ENCODE measurements at places on chromosomes 3 and 15.

- DNase-seq: no peak
These were observed 682.1 kb downstream of the MECOM start for GRCh38 chr3:168981396-168981795.

- DNase-seq: no peak
These were observed 7.7 kb upstream of the ONECUT1 start for GRCh38 chr15:52797625-52798501.

DNA sequence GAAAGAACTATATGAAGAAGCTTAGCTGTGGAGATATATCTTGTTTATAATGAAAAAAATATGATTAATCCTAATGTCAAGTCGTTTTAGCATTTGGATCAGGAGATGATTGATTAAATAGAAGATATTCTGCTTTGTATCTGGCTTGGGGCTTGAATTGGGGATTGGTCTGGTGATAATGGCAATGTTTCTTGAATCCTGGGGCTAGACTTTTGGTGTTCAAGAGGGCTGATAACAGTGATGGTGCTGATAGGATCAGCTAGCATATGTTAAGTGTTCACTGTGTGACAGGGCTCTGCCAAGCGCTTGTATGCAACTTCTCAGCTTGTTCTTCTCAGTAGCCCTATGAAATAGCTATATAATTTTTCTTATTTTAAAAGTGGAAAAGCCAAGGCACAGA is 20.2 kb downstream of the CNOT10 start:
- DNase-seq: no peak

DNA sequence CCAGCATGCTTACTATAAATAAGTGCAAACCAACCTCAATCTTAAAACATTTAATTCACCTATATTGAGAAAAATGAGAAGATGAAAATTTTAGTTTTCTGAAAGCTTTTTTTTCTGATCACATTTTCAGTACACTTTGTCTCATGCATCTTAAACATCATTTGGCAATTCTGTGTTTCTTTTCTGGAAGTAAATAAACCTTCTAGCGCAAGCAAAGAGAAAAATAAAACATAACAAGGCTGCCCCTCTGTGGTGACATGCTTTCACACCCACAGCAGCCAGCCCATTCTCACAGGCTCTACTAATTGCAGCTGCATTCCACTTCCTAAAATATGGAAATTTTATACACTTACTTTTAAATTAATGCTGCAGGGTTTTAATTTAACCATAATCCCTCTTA is 90.1 kb downstream of the NEK10 start:
- no peak for DNase-seq

- no peak for DNase-seq
These were observed 562 bp downstream of the CGGBP1 start for GRCh38 chr3:88058306-88058580.

- DNase-seq: no peak
These were observed 78.7 kb downstream of the ZNF280D start for GRCh38 chr15:56654624-56655023.

DNA sequence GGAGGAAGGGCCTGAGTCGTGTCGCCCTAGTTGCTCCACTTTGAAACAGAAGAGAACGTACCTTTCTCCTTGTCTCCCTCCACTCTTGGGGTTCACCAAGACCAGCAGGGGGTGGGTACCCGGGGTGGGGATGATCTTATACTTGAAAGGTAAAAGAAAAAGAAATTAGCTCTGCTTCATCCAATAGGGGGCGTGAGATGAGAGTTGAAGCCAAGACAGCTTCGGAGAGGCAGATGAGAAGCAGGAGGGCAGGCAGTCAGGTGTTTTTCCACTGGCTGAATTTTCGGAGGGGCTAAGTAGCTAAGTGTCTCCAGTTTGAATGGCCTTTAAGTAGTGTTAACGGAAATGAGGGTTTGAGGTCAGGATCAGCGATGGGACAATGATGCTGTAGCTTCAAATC is 100.4 kb downstream of the DGKG start:
- peak; percentile 15 for DNase-seq

GRCh38 chr15:89746386-89746780 is 4.7 kb downstream of the MESP1 start:
- no peak for DNase-seq

- no peak for DNase-seq
These were observed 36.0 kb downstream of the NR2F2 start for GRCh38 chr15:96366526-96366877.

GRCh38 chr3:43034200-43034599 is 55.1 kb downstream of the GASK1A start:
- no peak for DNase-seq

- peak; percentile 38 for DNase-seq
These were observed 72.4 kb downstream of the CHDH start for GRCh38 chr3:53773611-53774368.

- DNase-seq: no peak
These were observed 700 bp upstream of the BLM start for GRCh38 chr15:90716317-90716975.

DNA sequence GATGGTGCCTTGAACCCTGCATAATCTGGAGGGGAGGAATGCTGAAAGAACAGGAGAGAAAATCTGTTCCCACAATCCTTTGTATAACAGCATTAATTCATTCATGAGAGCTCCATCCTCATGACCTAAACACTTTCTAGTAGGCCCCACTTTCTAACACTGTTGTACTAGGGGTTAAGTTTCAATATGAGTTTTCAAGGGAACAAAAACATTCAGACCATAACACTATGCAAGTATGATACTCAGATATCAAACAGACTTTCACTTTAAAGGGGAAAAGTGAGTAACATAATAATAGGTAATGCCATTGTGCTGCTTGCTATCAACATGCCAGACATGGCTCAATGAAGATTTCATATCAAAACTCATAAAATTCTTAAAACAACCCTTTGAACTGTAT is 32.4 kb upstream of the PLSCR2 start:
- peak; percentile 9 for DNase-seq

GRCh38 chr3:115697263-115698053 is 74.1 kb downstream of the GAP43 start:
- no peak for DNase-seq

DNA sequence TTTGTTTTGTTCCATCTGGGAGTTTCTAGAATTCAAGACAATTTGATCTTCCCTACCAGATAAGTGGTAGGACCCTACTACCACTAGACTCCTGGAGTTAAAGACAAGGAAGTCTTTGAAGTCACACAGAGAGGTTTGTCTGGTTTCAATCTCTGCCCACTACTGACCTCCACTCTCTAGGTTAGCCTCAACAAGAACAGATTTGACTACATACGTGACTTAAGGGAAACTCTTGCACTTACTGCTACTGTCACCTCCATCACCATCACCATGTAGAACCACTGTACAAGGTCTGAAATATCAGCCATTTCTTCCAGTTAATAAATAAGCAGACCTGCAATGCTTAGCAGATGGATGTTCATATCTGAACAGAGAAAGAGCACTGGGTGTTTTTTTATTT is 148.3 kb upstream of the ARHGEF26 start:
- DNase-seq: no peak

GRCh38 chr3:95464346-95464745 is 1350.0 kb upstream of the EPHA6 start:
- no peak for DNase-seq

- peak; percentile 11 for DNase-seq
These were observed 1.3 kb downstream of the TCF12 start for GRCh38 chr15:56919609-56920366.

DNA sequence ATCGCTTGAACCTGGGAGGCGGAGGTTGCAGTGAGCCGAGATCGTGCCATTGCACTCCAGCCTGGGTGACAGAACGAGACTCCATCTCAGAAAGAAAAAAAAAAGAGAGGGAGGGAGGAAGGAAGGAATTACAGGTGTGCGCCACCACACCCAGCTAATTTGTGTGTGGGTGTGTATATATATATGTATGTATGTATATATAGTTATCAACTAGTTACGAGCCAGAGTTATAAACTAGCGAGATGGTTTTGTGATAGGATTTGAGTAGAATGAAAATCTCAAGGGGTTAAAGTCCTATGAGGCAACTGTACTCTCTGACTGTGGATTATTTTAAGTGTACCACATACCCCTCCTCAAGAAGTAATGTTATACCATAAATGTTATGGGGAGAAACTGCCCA is 50.9 kb upstream of the SIN3A start:
- DNase-seq: no peak

GRCh38 chr3:50256978-50257890 is 11.7 kb upstream of the SEMA3B start:
- peak; percentile 31 for DNase-seq

- DNase-seq: peak; percentile 43
These were observed 1.2 kb downstream of the TBL1XR1 start for GRCh38 chr3:177196008-177196455.

GRCh38 chr3:122299215-122299614 is 25.8 kb upstream of the CSTA start:
- DNase-seq: no peak

GRCh38 chr3:114739627-114740026 is 407.5 kb downstream of the ZBTB20 start:
- no peak for DNase-seq

DNA sequence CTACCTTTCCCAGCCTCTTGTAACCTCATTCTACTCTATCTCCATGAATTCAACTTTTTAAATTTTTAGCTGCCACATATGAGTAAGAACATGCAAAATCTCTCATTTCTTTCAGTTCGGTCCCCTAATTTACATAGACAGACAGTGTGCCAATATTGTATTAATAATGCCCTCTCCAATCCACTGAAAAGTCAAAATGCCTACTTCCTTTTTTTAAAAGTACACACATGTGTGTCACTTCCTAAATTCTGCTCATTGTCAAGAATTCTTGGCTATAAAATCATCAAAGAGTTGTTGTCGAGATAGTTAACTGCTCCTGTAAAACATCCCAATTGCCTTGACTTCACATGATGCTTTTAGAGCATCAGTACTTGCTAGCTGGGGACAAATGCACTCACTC is 84.2 kb upstream of the IL12A start:
- DNase-seq: no peak

- no peak for DNase-seq
These were observed 21.3 kb downstream of the THBS1 start for GRCh38 chr15:39602143-39602542.

- DNase-seq: no peak
These were observed 1.1 kb downstream of the MTFMT start for GRCh38 chr15:65028338-65028737.

- no peak for DNase-seq
These were observed 17.3 kb downstream of the CD200 start for GRCh38 chr3:112350018-112350810.

- peak; percentile 20 for DNase-seq
These were observed 84.6 kb downstream of the GREM1 start for GRCh38 chr15:32802286-32802936.

- no peak for DNase-seq
These were observed 701 bp downstream of the EIF5A2 start for GRCh38 chr3:170907637-170908234.

DNA sequence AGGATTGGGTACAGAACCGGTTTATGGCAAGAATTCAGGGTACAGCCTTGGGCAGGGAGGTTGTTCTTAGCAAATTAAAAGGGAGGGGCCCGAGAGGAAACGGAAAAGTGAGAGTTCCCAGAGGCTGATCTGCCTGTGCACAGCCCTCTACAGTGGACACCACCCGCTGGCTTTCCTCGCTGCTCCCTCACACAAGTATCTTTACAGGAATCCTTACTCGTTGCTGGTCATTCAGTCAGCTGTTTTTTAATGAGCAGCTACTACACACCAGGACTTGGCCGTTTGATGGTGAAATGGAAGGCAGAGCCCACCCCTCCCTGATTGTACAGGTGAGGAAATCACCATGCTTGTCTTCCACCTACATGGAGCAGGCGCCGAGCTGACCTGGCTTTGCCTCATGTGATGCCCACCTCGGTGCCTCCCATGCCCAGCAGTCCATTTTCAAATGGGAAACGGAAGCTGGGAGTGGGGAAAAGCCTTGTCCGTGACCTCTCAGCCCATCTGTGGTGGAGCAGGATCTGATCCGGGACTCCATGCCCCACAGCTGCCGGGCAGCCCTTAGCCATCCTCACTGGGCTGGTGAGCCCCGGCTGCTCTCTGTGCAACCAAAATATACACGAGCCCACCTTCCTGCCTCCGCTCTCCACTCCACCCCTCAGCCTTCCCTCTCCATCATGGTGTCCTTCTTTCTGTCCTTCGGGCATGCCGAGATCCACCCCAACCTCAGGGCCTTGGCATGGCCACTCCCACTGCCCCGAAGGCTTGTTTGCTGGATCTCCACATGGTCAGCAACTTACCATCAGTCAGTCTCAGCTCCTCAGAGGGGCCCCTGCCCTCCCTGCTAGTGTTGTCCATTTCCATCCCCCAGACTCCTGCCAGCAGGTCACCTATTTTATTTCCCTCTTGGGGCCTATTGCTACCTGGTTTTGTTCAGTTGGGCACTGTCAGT is 33.3 kb upstream of the FGD5 start:
- DNase-seq: no peak

DNA sequence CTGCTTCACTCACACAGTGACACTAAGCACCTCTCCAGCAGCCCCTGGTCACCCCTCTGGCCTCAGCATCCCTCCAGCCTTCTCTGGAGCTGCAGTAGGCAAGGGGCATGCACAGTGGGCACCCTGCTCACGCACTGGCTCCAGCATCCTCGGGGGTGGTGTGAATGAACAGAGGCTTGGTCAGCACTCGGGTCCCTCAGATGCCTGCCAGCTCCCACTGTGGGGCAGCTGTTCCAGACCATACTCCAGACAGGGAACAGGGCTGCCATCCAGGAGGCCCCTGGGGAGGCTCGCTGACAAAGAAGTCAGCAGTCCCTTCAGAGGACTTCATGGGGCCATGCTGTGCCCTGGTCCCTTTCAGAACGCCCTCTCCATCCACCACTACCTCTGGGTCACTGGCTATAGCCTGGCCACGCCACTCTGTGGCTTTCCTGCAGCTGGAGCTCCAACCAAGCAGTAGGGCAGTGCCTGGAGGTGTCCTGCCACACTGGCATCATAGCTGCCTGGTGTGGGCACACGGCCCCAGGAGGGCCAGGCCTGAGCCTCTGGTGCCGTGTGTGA is 26.3 kb downstream of the ALS2CL start:
- DNase-seq: no peak

DNA sequence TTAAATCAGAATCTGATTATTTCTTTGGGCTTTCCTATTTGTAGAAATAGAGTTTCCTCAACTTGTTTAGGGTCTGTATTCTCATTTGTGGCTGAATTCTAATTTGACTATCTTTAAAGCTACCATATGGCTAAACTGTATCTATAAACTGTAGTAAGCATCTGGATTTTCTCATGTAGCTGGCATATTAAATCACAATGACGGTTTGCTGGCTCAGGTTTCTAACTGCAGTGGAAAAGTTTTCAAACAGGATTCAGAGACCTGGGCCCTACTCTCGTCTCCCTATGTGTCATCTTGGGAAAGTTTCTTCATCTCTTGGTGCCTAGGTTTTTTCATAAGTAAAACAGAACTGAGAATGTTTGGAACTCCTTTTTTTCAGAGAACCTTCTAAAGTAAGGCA is 68.3 kb downstream of the GALK2 start:
- DNase-seq: no peak

All from activated CD4-positive, alpha-beta T cell treated with anti-CD3 and anti-CD28 coated beads, Interleukin-2, Interleukin-4, amounts not matched to agents 100 ng/mL and 50 ng/mL, durations not matched to agents 16 hours and 8 hours (primary cell).